Activated CD4-positive, alpha-beta T cell treated with anti-CD3 and anti-CD28 coated beads, Interleukin-2, amount 50 U/mL, for 1 hour (primary cell): ENCODE measurements at places on chromosomes 1 and 21.

GRCh38 chr1:224201383-224201782 is 18.3 kb downstream of the DEGS1 start:
- no peak for DNase-seq

GRCh38 chr21:21199342-21200102 is 201.3 kb downstream of the NCAM2 start:
- DNase-seq, result no peak

GRCh38 chr1:9231648-9232332 is 2.8 kb upstream of the H6PD start:
- DNase-seq, result no peak

- no peak for DNase-seq
Measured at GRCh38 chr1:221316491-221317056, 425.3 kb downstream of the DUSP10 start.

DNA sequence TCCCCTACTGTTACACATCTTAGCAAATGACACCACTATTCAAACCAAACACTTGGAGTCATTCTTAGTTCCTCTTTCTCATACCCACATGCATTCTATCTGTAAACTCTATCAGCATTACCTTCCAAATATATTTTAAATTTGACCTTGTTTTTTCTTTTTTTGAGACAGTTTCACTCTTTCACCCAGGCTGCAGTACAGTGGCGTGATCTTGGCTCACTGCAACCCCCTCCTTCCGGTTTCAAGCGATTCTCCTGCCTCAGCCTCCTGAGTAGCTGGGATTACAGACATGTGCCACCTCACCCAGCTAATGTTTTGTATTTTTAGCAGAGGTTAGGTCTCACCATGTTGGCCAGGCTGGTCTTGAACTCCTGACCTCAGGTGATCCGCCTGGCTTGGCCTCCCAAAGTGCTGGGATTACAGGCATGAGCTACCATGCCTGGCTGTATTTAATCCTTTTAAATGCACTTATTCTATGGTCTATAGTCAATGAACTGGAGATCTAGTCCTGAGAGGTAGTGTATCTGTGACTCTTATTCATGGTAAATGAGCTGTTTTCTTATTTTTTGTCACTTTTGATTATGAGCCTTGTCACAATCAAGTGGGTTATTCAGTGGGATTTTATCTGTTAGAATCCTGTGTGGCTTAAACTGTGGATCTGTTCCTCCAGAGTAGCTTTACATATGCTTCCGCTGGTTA is 73.1 kb downstream of the GATAD2B start:
- DNase-seq, result no peak
